CD4-positive, alpha-beta T cell treated with Interferon gamma for 1 hour (primary cell): ENCODE measurements at places on chromosomes 2 and 18.

DNA sequence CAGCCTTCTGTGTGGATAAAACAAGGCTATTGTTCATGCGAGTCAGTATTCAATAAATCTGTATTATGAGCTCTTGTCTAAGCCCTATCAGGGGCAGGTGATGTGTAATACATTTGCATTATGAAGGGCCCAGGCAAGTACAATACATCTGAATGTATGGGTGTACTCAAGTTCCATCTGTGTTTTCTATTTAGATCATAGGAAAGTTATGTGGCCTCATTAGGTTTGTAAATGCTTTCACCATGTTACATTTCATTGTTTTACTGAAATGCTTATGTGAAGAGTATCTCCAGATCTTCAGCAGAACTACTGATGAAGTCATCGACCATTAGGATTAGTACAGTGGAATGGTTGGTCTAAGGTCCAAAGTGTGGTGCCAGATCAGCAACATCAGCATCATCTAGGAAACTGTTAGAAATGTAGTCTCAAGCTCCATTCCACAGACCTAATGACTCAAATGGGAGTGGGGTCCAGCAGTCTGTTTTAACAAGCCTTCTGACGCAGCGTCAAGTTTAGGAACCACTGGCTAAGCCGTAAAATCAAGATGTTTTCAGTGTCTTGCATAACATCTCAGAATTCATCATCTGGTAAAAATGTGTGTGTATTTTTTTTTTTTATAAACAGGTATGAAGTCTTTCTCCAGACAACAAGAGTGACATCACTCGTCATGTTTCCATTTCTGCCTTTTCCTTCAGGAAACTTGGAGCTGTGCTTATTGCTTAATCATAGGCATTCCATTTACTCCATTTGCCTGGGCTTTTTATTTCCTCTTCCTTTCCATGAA is 80.5 kb downstream of the LYPD6 start:
- no peak for DNase-seq

DNA sequence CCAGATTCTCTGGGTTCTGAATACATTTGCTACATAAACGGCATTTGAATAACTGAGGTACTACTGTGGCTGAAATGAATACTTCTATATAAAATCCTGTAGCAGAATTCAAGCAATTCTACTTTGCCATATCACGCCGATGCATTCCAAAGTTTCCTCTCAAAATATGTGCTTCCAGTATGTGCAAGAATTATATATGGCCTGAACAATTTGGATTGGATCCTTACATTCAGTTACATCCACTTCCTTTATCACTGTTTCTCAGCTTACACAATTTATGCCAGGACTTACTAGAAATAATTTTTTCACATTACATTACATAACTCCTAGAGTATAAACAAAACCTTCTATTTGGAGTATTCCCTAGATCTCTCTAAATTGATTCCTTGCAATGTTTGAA is 46.3 kb upstream of the STAT4 start:
- DNase-seq: no peak

DNA sequence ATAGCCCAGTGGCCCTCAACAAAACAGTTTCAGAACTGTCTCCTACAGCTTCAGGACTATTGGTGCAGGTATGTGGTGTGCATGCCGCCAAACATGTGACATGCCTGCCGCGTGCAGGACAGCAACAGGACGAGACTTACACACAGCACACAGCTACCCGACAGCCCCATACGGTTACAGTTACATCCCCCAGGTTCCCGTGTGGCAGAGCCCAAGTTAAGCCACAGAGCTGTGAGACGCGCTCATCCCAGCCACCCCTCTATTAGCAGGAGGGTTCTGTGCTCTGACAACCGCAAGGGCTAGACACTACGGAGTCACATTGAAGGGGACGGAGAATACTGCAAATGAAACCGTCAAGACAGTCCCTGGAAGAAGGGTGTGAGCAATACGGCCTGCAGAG is 16.4 kb upstream of the TUBB6 start:
- no peak for DNase-seq

- DNase-seq: no peak
These were observed 54.4 kb upstream of the LINC00305 start for GRCh38 chr18:64203295-64203694.

GRCh38 chr2:49978341-49978740 is 824.0 kb upstream of the FSHR start:
- no peak for DNase-seq
